Hematopoietic multipotent progenitor cell treated with erythropoietin and hydrocortisone succinate and interleukin-3 and kit ligand, for 15 days (in vitro differentiated cells): ENCODE measurements at places on chromosomes 7 and 10.

DNA sequence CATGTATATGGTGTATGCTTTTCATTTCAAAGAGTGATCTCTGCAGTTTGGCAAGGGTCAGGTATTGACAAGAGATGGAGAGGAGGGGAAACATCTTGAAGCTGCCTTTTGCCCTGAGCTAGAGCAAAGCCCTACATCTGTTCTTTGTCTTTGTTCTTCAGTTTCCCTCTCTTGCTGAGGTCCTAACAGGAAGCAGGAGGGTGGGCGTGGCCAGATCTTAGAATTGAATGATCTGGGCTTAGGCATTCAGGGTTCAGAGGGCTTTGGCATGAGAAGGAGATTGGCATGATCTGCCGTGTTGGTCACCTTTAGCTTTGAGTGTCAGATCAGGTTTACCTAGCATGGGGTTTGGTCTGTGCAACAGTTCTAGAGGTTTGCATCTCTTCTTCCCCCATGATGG, 41.3 kb downstream of the LRMDA start:
- no peak for DNase-seq

- DNase-seq = no peak
These were observed 74.8 kb upstream of the RPA3 start for GRCh38 chr7:7793249-7793648.

DNA sequence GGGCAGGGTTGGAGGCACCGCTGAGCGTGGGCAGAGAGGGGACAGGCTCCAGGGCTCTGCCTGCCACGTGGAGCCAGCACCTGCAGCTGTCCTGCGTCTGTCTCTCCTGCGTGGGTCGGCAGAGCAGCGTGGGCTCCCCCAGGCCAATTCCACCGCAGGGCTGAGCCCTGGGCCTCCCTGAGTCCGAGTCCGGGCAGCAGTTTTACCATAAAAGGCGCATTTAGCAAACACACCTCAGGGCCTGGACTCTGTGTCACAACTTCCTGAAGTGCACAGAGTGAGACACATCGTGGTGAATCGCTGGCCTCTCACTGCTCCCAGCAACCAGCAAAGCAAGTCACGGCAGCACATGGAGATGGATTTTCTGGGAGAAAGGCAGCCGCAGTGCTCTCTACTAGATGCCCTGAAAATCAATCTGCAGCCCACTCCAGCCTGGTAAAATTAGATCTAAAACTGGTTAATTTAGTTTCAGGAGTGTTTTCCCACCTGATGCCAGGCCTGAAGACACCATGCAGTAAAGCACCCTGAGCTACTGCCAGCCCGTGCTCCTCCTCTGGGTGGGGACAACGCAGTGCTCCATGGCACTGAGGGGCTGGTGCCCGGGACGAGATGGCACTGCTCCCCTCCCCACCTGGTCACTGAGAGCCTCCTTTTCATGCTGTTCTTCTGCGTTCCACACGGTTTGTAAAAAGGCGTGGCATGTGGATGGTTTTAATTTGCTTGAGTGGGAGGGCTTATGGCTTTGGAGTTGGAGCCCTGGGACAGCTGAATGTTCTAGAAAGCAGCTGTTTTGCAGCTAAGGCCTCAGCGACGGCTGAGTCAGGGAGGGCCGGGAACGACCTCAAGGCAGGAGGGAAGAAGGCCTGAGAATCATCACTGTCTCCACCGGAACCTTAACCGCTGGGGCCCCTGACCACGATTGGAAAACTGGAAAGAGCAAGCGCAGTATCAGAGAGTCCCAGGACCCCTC, 336.9 kb downstream of the ADARB2 start:
- DNase-seq = no peak

DNA sequence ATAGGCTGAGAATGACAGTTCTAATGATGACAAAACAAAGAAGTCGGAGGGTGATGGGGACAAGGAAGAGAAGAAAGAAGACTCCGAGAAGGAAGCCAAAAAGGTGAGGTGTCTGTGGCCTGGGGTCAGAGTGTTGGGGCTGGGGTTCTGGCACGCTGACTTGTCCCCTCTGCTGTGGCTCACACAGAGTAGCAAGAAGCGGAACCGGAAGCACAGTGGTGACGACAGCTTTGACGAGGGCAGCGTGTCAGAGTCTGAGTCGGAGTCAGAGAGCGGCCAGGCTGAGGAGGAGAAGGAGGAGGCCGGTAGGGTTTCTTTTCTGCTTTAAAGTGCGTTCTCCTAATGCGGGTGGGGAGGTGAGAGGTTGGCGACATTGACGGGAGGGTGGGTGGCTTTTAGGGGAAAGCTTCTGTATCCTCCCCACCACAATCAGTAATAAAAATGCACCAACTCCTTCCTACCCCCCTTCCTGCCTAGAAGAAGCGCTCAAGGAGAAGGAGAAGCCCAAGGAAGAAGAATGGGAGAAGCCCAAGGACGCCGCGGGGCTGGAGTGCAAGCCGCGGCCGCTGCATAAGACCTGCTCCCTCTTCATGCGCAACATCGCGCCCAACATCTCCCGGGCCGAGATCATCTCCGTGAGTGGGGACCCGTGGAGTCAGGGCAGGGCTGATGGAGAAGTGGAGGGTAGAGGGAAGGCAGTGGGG, 4.6 kb downstream of the UFSP1 start:
- no peak for DNase-seq

DNA sequence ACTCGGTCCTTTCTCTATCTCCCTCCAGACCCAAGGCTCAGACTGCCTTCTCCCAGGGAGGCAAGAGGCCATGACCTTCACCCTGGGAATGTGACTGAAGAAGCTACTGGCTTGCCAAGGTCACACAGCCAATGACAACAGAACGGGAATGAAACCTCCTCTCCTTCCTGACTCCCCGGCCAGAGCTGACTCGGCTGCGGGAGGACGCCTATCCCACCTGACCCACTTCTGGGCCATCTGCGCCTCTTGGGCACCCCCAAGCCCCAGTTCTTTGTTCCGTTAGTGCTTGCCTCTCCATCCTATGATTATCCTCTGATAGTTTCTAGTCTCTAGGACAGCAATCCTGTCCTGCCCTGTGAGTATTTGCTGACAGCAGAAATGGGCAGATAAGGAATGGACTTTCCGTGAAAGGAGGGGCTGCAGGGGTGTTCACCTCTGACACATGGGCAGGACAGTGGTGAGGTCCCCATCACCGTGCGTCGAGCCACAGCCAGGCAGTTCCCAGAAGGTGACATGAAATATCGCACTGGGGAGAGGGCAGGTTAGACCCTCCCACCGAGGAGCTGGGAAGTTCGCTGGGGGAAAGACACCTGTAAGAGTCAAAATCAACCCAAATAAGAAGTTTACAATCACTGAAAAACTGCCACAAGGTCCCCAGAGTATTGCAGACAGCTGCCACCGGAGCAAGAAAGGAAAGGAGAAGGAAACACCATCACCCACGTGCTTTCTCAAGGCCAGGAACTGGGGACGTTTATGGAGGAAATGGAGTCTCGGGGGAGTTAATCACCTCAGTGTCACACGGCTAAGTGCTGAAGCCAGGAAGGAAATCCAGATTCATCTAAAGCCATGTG, 63.0 kb downstream of the INSIG1 start:
- no peak for DNase-seq

GRCh38 chr10:29127037-29127700, 161.7 kb upstream of the LYZL1 start:
- no peak for DNase-seq

- DNase-seq = no peak
These were observed 85.3 kb upstream of the DIP2C start for GRCh38 chr10:774661-775244.

DNA sequence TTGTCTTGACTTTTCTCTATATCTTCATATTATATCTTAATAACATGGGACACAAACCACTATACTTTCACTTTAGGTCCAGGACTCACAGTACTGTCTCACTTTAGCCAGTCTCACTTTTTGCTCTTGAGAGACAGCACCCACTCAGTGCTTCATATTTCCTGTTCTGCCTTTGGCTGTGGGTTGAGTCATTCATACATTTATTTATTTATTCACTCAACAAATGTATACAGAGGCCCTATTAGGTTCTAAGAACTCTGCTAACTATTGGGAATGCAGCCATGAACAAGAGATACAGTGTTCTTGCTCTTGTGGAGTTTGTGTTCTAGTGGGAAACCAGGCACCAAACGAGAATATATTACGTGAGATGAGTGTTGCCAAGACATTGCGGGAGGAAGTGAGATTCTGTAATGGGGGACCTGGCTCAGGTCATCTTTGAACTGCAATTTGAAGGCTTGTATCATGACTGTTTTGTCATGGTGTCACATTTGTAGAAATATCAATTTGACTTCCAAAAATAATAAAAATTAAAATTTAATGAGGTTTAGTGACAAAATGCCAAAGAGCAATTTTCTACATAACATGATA, 190.1 kb downstream of the SDHAF3 start:
- DNase-seq = no peak

GRCh38 chr7:21947056-21947455, 1.4 kb upstream of the CDCA7L start:
- DNase-seq = no peak

GRCh38 chr7:85509476-85509875, 322.6 kb upstream of the SEMA3D start:
- DNase-seq = no peak

DNA sequence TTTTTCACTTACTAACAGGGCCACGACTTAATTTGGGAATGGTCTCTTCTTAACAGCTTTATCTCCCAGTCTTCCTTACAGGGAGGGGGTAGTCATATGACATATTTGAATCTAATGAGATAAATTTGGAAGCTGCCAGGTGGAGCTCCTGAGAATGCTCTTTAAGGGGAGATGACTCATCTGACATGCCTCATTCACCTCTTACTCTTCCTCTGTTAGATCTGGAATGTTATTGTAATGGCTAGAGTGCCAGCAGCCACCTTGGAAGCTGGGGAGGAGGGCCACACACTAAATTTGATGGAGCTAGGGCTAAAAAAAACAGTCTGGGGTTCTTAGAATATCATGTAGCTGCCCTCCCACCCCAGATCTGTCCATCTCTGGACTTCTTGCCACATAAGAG, 22.7 kb downstream of the HECW1 start:
- DNase-seq = no peak

DNA sequence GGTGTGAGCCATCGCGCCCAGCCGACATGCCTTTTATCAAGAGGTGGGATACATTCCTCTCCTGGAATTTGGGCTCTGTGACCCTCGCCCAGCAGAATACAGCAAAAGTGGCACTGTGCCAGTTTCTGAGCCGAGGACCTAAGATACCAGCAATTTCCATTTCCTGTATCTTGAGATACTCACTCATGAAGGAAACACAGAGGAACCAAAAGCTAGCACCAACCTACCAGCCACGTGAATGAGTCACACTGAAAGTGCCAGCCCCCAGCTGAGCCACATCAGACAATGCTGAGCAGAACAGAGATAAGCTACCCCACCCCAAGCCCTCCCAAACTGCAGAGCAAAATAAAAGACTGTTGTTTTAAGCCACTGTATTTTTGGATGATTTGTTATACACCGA, 56.3 kb downstream of the CACUL1 start:
- peak; percentile 34 for DNase-seq

- no peak for DNase-seq
These were observed 713 bp downstream of the IMMP2L start for GRCh38 chr7:111561654-111561903.
